CD4-positive, alpha-beta T cell treated with Interferon alpha-2 for 1 hour (primary cell): ENCODE measurements at places on chromosomes 13 and 19.

- DNase-seq: no peak
Measured at GRCh38 chr19:31908496-31909225, 436.7 kb upstream of the ZNF507 start.

- no peak for DNase-seq
Measured at GRCh38 chr13:40438999-40439797, 227.2 kb downstream of the FOXO1 start.

GRCh38 chr13:109700176-109700575 is 86.2 kb downstream of the IRS2 start:
- DNase-seq: no peak

DNA sequence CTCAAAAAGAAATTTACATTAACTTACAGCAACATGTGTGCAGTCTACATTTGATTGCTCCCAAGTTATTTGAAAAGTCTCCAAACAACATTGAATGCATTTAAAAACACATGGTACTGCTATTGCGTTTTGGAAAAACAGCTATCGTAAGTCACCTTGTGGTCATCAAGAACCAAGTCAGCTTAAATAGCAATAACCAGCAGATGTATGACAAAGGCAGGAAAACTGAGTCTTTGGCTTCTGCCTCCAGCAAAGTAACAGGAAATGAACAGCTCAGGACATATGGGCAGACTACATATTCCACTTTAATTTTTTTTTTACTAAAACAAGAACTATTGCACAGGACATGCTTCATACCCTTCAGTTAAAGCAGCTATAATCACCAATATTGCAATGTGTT is 580.6 kb upstream of the SPRY2 start:
- no peak for DNase-seq

DNA sequence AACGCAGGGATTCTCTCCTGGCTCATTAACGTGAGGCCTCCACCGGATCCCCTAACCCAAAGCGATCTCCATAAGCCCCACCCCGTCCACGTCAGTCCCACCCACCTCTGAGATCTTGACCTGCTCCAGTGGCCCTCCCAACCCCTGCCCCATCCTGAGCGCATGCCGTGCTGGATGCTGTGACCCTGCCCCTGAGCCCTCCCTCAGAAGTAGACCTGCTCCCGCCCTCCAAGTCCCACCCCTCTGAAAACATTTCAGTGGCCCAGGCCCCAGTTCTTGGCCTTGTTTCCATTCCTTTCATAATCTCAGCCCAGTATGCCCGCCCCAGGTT is 19.9 kb downstream of the LMTK3 start:
- no peak for DNase-seq

DNA sequence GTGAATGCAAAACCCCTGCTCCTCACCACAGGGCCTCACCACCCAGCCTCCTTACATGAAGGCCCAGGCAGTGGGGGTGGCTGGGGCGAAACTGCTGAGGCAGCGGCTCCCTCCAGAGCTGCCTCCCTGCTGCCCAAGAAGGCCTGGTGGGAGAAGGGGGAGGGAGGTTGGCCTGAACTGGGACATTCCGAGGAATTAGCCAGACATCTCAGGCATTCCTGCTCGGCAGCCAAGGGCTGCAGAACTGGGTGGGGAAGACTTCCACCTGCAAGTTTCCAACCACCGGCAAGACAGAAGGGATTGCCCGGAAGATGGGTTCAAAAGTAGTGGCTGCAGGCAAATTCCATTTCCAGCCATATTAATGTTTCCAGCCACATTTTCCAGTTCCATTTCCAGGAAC is 2.3 kb upstream of the PSPN start:
- no peak for DNase-seq

DNA sequence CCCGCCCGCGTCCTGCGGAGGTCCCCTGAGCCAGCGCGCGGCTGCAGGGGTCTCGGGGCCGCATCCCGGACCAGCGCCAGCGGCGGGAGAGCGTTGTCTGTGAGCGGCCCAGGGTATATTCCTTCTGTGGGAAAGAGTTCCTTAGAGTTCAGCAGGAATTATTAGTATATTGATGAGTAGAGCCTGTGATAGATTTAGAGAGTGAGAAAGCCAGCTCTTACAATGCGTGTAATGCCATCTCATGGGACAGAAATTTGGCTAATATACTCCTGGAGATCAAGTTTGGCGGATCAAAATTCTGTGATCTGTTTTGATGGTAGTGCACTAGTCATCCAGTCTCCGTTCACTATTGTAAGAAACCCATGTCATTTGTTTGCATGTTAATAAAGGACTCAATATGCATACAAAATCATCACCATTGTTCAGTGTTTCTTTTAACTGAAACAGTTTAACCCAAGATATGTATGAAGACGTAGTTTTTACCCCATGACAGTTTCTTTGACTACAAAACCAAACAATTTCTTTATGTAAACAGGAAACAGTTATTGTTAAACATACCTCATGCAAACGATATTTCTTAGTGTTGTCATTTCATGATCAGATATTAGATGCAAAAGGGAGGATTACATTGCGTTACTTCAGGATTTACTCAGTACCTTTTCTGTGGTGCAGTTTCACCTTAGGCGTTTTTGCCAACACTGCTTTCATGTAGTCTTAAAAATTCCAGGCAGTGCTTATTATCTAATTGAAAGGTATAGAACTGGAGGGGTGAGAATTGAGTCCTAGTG is 9.9 kb downstream of the TNFRSF19 start:
- no peak for DNase-seq

DNA sequence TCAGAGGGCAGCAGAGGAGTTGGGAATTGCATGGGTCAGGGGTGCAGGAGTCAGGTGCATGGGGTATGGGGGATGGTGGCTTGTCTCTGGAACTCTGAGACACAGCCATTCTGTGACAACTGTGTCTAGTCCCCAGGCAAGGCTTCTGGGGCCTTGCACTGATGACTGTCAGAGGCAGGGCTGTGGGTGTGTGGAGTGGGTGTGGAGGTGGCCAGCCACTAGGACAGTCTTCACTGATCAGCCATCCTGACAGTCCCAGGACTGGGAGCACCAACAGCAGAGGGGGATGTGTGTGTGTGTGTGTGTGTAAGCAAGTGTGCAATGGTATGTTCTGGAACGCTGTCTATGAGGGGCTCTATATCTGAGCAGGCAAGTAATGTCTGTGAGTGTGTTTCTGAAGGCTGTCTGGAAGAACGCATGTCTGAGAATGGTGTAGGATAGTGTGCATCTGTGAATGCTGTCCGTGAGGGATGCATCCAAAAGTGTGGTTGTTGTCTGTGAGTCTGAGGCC is 5.4 kb downstream of the NUMBL start:
- DNase-seq: no peak

- no peak for DNase-seq
Measured at GRCh38 chr13:32175307-32175706, 139.9 kb downstream of the ZAR1L start.
